Vagina (tissue), 2 donors: ENCODE measurements at places on chromosomes 2 and 18. TPM values are rescaled to one million over a fixed set of nuclear protein-coding genes. Genes with fewer than 3 reads are reported as not detected.

Gene MLPH
- 34.6 TPM for total RNA-seq

Gene FBXO48
- total RNA-seq = 1.2 TPM

Gene GRHL1
- total RNA-seq = 126 TPM

Gene LYG2
- total RNA-seq = not detected

- no peak for DNase-seq
These were observed 110.8 kb upstream of the TRIB2 start for GRCh38 chr2:12605936-12606335.

- DNase-seq = no peak
These were observed 230.4 kb upstream of the AGAP1 start for GRCh38 chr2:235263205-235264120.
